ENCODE measurements at places on chromosomes 5 and 9.
A peak's percentile ranks its signal among the peaks of the same experiment; 100 is the strongest.

- no peak for DNase-seq
Observed at GRCh38 chr9:134935056-134935640, 17.4 kb upstream of the FCN1 start.

- no peak for DNase-seq
Observed at GRCh38 chr9:124812441-124812876, 35.5 kb downstream of the OLFML2A start.

GRCh38 chr5:14582797-14583137 is 1.2 kb downstream of the OTULINL start:
- no peak for DNase-seq

- DNase-seq: no peak
Observed at GRCh38 chr5:176447591-176447977, 601 bp upstream of the FAF2 start.

DNA sequence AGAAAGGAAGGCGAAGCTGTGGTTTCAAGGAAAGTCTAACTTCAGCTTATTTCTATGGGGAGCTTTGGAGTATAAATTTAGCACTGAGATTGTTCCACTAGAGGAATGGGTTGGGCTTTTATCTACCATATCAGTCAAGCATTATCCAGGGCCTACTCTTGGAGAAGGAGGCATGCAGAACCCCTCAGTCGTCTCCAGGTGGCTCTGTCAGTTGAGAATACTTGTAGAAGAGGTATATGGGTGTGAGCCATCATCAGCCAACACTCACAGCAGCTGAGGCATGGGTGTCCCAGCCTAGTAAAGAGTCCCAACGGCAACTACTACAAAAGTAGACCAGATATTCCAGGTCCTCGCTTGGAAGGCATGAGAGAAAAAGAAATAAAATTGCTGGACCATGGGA is 548.5 kb upstream of the GRAMD2B start:
- DNase-seq: no peak

GRCh38 chr5:92455011-92455410 is 1071.9 kb upstream of the ARRDC3 start:
- DNase-seq: no peak

GRCh38 chr9:4887556-4887955 is 94.8 kb downstream of the RCL1 start:
- DNase-seq: no peak

DNA sequence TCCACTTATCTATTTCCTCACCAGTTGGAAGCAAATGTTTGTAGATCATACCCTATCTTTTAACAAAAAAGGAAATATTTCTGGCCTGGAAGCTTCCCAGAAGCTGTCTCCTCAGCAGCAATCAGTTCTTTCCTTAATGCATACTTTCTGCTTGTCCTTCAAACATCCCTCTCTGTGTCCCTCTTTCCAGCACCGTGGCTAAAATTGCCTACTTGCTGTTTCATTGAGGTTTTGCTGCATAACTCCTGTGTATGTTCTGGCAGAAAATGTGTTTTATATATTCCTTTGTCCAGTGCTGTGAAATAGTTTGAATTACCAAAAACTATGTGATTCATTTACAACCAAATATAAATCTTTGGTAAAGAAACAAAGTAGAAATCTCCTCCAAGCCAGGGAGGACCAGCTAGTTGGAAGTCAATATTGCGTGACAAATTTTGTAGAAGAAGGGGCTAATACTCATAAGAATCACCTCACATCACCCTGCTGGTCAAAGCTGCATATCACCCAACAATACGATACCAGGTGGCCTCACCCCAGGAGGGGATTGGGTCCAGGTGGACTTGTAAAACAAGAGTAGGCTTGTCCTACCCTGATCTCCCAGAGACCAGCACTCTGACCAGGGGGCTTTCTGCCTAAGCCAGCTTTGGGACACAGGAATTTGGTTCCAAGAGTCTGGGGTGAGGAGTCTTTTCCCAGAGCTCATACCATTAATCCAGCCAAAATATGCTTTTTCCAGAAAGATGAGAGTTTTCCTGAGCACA is 198.4 kb upstream of the SNX2 start:
- DNase-seq: no peak

- DNase-seq: no peak
Observed at GRCh38 chr9:138048184-138048583, 170.6 kb downstream of the CACNA1B start.

GRCh38 chr5:142627383-142628217 is 58.3 kb downstream of the FGF1 start:
- DNase-seq: no peak

DNA sequence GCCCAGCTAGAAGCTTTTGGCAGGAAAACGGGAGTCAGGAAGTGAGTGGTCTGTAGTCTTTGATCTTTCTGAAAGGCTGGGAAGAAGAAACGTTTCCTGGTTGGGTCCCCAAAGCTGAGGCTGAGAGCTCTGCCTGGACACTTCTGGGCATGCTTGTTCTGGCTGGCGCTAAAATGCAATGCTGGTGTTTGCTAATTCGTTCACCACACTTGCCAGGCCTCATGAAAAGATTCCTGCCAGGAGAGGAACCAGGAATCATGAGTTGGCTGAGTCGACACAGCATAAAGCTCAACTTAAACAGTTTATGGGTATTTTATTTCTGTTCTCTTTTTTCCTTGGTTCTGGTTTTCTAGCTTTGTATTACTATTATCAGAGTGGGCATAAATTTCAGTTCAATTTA is 10.7 kb upstream of the PTGR1 start:
- no peak for DNase-seq

GRCh38 chr9:37639109-37639762 is 11.5 kb upstream of the FRMPD1 start:
- DNase-seq: no peak

DNA sequence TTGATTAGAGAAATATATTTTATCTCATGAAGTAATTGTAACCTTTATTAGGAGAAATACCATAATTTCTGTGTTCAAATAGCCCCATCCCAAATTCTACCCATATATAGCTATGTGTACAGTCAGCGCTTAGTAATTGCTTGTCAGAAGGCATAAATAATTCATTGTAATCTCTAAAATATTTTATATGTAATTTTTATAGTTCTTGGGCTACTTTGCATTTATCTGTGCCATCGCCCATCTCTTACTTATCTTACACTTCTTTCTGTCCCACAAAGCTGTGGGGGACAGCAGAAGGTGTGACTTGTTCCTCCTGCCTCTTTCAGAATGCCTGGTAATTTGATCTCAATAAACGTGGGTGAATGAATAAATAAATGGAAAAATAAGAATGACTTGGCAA is 5.5 kb downstream of the ADAMTSL1 start:
- no peak for DNase-seq

GRCh38 chr9:74330487-74331214 is 166.5 kb upstream of the RORB start:
- DNase-seq: no peak

- DNase-seq: no peak
Observed at GRCh38 chr5:179227229-179227579, 118.1 kb downstream of the ADAMTS2 start.

- no peak for DNase-seq
Observed at GRCh38 chr9:682633-683508, 158.6 kb upstream of the DMRT1 start.

DNA sequence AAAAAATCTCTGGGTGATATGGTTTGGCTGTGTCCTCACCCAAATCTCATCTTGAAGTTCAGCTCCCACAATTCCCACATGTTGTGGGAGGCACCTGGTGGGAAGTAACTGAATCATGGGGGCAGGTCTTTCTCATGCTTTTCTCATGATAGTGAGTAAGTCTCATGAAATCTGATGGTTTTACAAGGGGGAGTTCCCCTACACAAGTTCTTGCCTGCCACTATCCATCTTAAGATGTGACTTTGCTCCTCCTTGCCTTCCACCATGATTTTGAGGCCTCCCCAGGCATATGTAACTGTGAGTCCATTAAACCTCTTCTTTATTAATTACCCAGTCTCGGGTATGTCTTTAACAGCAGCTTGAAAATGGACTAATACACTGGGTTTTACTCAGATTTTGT is 513.9 kb downstream of the TLE4 start:
- no peak for DNase-seq

DNA sequence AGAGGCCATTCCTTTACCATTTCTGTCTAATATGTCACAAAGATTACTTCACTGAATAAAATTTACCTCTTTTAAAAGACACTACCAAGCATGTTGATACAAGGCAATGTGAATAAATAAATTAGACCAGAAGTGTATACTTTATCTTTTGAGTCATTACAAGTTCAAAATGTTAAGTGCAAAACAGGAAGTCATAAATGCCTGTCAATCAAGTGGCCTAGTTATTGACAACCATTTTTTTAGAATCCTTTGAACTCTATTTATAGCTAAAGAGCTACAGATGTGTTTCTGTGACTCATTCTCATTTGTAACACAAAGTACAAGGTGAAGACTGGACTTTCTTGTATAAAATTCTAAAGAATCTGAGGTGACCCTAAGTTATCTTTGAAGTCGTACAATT is 602.7 kb upstream of the SEMA6A start:
- no peak for DNase-seq

GRCh38 chr5:84718377-84718776 is 333.7 kb upstream of the EDIL3 start:
- DNase-seq: no peak

- no peak for DNase-seq
Observed at GRCh38 chr5:13348568-13348967, 595.9 kb downstream of the DNAH5 start.

DNA sequence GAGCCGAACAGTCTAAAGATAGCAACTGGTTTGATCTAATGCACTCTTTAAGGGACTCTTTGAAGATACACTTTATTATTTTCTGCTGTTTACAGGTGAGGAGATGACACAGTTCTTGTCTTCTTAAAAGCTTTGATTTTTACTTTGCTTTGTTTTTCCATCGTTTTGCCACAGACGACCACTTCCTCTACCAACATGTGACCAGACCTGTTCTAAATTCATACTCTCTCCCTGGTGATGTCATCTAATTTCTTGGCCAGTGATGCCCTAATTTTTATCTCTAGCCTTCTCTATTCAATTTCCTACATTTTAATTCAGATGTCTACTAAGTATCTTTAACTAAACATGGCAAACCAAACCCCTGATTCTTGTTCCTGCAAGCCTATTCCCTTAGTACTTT is 583.4 kb upstream of the ITGA1 start:
- no peak for DNase-seq

DNA sequence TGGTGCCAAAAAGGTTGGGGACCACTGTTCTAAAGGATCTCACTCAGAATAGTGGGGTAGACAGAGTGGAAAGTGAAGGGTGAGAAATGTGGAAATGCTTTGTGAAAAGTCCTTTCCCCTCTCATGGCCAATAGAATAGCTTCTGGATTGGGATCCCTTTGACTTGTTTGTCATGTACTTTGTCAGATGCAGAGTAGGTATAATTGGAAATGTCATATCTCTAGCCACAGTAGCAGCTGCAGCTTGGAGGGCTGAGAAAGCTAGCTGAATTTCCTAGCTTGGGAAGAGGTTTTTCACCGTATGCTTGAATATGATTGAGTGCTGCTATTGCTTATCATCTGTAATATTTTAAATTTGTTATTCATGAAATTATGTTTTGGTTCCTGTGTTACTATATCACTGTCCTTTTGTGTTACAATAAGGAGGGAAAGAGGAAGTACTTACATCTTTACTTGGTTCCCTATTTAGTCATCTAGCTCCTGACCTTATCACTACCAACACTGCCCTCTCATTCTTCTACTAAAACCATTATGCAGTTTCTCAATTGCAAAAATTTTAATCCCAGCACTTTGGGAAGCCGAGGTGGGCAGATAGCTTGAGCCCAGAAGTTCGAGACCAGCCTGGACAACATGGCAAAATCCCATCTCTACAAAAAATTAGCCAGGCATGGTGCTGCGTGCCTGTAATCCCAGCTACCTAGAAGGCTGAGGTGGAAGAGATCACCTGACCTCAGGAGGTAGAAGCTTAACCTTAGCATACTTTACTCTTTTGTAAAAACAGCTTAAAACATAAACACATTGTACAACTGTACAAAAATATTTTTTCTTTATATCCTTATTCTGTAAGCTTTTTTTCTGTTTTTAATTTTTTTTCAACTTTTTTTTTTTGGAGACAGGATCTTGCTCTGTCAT is 12.4 kb downstream of the SLC30A5 start:
- peak; percentile 50 for DNase-seq

DNA sequence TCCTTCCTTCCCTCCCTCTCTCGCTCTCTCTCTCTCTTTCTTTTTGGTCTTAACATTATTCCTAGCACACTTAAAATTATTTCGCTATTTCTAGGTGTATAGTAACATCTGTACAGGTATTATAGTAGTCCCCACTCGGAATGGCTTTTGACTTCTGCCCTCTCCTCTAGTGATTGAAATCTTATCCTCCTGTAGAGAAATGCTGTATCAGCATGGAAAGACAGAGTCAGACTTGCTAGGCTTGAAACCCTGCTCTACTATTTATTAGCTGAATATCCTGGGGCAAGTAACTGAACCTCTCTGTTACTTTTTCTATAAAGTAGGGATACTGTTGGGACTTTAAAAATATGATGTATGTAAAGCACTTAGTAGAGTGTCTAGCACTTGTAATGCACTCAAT is 681.9 kb upstream of the C9orf72 start:
- no peak for DNase-seq

DNA sequence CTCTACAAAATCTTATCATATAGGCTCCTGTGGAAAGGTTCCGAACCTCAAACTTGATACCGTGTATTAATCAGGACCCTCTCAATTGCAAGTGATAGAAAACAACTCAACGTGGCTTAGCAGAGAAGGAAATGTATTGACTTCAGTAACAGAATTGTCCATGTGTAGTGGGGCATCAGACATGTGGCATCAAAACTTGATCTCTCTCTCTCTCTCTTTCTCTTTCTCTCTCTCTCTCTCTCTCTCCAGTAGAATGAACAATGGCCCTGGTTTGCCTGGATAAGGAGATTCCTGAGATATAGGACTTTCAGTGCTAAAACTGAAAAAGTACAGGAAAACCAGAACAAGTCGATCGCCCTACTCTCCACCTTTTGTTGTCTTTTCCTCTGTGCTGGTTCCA is 168.2 kb downstream of the DRD1 start:
- no peak for DNase-seq

DNA sequence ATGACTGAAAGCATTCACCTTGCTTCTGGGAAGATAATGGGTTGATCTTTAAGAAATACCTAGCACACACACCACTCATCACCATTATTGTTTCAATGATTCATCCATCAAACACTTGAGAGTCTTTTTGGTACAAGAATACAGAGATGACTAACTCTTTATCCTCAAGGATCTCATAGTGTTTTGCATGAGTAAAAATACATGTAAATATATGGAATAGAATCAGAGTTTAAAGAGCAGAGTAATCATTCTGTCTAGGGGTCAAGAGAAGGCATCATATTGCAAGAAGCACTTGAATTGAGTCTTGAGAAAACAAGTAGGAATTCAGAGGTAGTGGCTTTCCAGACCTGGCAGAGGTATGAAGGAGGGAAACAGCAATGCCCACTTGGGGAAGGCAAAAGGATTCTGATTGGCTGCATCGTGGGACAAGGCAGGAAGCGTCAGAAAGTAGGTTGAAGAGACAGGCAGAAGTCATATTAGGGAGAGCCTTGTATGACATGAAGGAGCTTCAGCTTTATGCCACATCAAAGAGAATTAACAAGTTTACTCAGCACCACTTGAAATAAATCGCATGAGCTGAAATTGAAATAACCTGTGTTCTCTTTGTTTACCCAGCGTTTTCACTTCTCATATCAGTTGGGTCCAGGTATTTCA is 542.5 kb downstream of the TLE1 start:
- no peak for DNase-seq
